Type B pancreatic cell (in vitro differentiated cells): ENCODE measurements at places on chromosomes 16 and 17. TPM values are rescaled to one million over a fixed set of nuclear protein-coding genes. Genes with fewer than 3 reads are reported as not detected.

KRTAP3-2 gene
- total RNA-seq = not detected in 2 replicates

DNA sequence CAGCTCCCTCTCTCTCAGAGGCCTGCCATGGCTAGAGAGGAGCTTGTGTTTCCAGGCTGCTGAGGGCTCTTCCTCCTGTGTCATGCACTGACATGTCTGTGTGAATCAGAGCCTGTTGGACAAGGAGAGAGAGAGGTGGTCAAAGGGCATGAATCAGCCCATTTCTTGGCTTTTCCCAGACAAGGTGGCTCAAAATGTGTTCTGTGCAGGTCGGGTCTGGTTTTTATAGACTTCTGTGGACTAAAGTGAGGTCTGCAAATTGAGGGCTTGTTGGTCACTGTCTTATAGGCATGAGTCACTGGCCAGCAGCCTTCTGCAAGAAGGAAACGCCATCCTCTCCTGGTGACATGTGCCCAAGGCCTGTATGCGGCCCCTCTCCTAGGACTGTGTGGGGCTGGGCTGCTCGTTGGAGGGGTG is 97.9 kb downstream of the FOXL1 start:
- no peak for DNase-seq

- no peak for DNase-seq
These were observed 437.6 kb downstream of the MAF start for GRCh38 chr16:79162977-79163376.

- DNase-seq = no peak
These were observed 7.7 kb downstream of the CCL3L1 start for GRCh38 chr17:36188891-36189306.

DNA sequence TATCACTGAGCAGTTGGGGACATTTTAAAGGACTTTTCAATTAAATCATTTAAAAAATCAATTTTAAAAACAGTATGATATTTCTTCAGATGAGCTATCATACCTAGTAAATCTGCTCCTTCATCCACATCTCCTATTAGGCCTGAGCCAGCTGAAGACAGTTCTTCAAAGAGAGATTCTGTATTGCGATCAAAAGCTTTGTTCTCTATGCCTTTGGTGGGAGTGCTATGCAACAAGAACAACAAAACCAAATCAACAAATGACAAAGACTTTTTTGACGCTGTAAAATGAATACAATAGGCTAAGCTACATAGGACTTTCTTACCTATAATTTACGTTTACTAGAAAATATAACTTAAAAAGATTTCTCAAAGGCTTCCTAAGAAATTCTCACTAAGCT is 106.5 kb downstream of the SPAG9 start:
- no peak for DNase-seq

- no peak for DNase-seq
These were observed 14.9 kb downstream of the NAA60 start for GRCh38 chr16:3458278-3458851.

GRCh38 chr16:48001324-48001895 is 154.4 kb downstream of the ABCC12 start:
- peak; percentile 3 for DNase-seq

DNA sequence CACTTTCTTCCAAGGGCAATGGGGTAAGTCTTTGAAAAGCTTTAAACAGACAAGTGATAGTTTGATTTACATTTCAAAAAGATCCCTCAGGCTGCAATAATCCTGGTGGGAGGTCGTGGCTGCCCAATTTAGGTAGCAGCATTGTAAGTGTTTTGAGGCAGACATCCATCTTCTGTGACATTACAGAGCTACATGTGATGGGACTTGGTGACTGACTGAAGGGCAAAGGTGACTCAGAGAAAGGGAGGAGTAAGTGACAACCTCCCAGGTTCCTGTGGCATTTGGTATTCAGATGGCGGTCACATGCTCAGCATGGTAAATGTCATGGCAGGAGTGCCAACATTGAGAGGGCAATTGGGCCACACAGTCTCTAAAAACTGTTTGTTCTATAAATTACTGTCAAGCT is 26.5 kb downstream of the STAT3 start:
- DNase-seq = no peak

DNA sequence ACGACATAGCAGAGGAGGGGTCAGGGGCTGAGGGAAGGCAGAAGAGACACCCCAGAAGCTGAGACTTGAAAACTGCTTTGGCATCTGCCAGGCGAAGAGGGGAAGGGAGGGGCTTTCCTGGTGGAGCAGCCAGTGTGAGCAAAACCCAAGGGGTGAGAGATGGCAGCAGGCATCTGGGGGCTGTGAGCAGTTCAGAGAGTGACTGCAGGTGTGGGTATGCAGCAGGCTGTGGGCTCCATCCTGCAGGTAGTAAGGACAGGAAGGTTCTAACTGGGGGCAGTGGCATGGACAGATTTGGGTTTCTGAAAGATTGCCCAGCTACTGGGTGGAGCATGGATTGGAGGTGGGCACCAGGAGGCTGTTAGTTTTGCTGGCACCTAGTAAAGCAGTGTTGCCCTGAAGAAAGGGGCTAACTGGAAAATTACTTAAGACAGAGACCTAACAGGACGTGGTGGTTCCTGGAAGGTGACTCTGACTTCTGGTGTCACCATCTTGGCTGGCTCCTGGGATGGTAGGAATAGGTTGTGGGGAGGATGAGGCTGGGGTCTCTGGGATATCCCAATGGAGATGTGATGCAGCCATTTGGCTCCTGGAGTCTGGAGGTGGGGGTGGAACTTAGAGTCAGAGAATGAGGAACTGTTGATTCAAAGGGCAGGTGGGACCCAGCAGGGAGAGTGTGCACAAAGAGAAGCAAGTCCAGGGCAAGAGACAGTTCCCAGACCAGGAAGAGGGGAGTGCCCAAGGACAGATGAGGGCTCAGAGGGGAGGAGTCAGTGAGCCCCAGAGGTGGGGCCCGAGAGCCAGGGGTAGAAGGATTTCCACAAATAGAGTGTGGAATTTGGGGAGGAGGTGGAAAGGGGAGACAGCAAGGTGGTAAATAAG is 11.2 kb downstream of the BCL7C start:
- no peak for DNase-seq

DNA sequence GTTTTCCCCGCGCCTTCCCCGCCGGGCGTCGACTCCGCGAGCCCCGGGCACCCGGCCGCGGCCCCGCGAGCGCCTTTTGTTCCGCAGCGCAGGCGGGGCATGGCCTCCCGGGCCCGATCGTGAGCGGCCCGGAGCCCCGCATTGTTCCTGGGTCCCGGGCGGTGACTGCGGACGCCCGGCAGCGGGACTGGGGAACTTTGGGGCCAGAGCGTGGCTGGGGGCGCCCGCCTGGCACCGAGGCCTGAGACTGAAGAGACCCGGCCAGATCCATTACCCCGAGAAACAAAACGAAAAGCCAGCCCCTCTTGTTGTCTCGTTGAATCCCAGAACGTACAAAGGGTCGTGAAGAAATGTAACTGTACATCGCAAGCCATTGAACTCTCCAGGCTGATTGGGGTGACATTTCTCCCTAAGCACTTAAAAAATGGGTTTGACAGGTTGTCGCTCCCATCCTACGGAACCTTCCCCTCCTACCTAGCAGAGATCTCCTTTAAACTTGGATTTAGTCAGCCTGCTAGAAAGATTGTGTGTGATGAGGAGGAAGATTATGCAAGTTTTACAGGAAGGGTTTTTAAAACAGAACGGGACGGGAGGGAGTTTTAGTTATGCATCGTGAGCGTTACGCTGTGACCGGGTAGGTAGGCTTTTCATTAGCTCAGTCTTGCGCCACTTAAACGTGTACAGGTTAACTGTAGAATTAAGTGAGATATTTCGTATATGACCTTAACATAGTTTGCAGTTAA is 825 bp downstream of the METTL9 start:
- no peak for DNase-seq

DNA sequence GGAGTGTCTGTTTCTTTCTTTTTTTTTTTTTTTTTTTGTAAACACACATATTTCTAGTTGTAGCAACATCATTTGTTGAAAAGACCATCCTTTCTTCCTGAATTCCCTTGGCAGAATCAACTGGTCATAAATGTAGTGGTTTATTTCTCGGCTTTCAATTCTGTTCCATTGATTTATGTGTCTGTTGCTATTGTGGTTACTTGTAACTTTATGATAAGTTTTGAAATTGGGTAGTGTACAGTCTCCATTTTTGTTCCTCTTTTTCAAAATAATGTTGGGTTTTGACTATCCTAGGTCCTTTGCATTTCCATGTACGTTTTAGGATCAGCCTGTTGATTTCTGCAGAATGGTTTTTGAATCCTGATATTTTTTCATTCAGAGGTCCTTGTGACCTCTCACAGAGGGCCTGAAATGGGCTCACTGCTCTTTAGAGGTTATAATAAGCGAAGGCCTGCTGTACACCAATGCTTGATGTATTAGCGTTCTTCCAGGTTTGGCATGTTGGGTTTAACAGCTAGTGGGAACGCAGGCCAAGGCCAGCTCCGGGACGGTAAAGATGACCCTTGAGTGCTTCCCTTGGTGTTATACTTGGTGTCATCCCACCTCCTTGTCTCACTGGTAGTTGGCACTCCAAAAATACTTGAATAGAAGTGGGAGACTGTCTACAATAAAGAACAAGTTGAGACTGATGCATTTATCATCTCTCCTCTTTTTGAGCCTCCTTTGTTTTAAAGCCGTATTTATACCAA is 43.8 kb downstream of the ZNRF1 start:
- DNase-seq = no peak

RASD1 gene
- total RNA-seq = 6.4 and 9.2 TPM in 2 replicates

GRCh38 chr16:25488435-25488834 is 203.3 kb upstream of the HS3ST4 start:
- no peak for DNase-seq

NETO2 gene
- total RNA-seq = 33.6 and 50.3 TPM in 2 replicates

DNA sequence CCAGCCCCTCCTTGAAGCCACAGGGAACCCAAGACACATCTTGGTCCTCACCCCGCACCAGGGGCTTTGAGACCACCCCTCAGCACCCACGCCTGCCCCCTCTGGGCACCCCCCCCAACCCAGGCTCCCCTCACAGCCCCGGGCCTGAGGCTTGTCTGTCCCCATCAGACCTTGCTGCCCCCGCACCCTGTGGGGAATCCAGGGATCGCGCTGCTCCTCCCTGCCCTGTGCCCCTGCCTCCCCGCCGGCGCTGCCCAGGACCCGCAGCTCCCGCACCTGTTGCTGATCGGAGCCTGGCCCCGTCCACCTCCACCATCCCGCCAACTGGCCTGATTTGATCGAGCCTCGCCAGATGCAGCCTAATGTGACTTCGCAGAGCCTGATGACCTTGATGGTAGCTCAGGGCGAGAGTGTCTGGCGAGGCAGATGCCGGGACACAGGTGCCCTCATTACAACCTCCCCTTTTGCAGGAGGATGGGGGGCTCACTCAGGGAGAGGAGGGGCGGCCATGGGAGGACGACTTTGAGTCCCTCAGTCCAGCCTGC is 29.0 kb downstream of the SLC25A10 start:
- peak; percentile 71 for DNase-seq

RHBDF1 gene
- total RNA-seq = 25.3 and 27.3 TPM in 2 replicates

CCL7 gene
- not detected in 2 replicates for total RNA-seq

TPSAB1 gene
- total RNA-seq = not detected in 2 replicates

DNA sequence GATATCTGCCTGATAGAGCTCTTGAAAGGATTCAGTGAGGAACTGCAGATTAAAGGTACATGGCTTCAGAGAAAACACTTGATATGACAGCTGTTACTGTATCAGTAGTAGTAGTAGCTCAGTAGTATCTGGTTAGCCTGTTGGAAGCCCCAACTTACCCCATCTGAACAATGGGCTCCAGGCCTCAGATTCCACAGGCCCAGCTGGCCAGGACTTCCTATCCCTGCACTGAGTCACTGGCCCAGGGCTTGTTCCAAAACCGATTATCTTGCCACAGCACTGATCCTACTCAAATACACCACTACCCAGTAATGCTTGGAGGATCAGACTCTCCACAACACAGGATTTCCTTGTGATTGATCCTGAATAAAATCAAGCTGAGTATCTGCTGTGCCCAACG is 32.6 kb downstream of the DCUN1D3 start:
- no peak for DNase-seq

DNA sequence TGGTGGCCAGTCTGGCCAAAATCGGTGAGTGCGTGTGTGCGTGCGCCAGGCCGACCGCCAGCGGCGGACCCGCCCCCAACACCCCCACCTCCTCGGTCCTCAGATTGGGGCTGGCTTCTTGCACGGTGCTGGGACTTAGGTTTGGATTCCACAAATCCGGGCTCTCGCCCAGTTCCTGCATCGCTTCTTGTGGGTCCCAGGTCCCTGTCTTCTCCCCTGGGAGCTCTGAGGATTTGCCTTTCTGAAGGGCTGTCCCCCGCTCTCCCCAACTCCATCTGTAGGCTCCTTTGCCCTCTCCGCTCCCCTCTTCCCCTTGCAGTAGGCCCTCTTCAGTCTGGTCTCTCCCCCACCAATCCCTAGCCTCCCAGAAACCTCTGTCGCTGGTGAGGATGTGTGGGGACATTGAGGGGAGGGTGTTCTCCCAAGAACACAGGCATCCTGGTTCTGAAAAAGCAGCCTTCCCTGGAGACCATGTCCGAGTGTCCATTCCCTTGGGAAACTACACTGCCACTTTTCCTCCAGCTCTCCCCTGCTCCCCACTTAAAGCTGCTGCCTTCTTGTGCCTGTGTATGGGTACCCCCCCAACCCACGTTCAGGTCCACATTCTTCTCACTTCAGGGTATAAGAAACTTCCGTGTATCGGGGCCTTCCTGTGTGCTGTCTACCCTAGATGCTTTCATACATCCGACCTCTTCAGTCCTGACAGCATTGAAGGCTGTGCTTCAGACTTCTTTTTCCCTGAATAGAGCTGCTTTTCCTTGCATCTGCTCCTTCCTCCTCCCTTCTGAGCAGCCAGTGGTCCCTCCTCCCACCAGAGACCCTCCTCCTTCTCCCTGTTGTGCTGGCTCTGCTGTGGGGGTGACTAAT is 632 bp downstream of the SLC9A5 start:
- DNase-seq = no peak

GRCh38 chr16:55120408-55120807 is 189.7 kb downstream of the IRX5 start:
- no peak for DNase-seq

- no peak for DNase-seq
These were observed 6.8 kb downstream of the PPP4C start for GRCh38 chr16:30082545-30083090.

GRCh38 chr17:1203111-1203966 is 23.6 kb upstream of the ABR start:
- no peak for DNase-seq

DNA sequence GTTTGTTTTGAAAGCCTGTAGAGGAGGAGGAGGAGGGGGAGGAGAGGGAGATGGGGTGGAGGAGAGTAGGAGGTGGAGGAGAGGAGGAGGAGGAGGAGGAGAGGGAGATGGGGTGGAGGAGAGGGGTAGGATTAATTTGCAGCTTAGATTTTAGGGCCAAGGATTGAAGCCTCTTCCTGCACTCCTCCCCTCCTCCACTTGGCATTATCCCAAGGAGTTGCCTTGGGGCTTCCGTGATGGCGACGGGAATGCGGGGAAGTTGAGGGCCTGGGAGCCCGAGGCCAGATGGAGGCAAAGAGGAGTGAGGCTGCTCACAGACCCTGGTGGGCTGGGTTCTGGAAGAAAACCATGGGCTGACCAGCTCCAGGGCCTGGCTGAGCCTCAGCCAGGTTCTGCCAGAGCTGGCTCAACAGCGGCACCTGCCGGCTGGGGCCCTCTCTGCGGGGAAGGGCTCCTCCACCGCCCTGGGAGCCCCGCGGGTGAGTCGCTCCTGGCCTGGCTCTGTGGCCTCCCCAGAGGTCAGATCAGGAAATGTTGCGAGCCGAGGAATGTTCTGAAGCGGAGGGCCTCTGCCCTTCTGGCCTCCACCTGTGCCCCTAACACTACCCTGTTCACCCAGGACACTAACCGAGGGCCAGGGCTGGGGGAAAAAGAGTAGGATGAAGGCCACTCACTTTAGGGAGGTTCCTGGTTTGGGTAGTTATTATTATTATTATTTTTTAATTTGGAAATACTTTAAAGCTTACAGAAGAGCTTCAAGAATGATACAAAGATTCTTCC is 23.9 kb upstream of the FMNL1 start:
- DNase-seq = peak; percentile 94

GRCh38 chr17:44186307-44187130 is at the start of gene TMUB2:
Gene TMUB2 (plus strand): TSS chr17:44186972. CDS start chr17:44187709, 737 bp downstream.
- peak; percentile 99 for DNase-seq
